Activated CD4-positive, alpha-beta T cell treated with anti-CD3 and anti-CD28 coated beads, Interleukin-2, amount 10 ng/mL, durations not matched to agents 24 days and 14 days (primary cell): ENCODE measurements at places on chromosomes 2 and 18.

GRCh38 chr2:200649724-200650123 lies 63.9 kb downstream of the AOX1 start:
- DNase-seq: no peak

DNA sequence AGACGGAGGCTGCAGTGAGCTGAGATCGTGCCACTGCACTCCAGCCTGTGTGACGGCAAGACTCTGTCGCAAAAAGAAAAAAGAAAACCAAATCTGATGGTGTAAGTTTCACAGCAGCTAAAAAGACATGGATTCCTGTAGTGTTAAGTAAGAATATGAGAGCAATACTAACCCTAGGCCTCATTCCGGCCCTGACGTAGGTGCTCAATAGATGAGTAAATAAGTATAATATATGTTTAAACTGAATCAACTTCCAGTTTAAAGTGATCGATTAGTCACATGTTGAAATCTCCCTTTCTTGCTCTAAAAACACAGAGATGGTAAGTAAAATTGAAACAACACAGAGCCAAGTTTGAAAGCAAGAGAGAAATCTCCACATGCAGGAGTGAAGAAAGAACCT lies 8.0 kb downstream of the ME2 start:
- DNase-seq: no peak

DNA sequence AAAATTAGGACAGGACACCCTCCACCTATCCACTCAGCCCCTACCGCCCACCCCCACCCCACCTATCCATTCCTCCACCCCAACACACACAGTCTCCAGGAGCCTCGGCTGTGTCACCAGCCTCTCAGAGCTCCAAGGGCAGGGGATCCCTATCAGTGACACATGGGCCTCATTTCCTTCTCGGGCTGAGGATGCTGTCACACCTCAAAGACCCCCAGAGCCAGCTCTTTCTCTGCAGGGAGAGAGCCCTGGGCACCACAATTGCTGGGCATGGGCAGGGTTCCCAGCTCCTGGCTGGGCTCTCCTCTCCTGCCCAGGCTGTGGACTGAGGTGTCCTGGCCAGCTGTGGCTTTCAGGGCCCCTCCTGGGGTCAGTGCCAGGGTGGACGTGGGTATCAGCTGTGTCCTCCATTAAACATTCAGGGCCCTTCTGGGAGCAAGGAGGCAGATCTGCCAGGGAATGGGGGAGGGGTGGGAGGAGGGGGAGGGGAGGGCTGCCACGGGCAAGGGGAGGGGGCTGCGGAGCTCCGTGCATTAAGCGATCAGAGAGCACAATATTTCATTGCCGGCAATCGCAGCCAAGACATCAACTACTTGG lies 14.3 kb upstream of the ECEL1 start:
- no peak for DNase-seq

DNA sequence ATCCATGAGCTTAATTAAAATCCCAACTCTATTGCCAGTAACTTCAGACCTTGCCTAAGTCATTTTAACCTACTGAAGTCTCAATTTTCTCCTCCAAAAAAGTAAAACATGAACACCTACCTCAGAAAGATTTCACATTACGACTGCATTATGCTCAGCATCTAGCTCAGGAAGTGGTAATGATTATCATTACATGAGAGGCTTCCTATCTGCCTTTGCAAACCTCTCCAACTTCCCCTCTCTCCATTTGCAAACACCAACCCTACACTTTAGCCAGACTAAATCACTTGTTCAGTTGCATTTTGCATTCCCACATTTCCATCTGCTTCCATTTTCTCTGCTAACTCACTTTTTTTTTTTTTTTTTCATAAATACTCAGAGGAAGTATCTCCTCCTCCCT lies 6.8 kb downstream of the SLC38A11 start:
- DNase-seq: no peak

- no peak for DNase-seq
Measured at GRCh38 chr2:71646028-71646427, 192.7 kb downstream of the DYSF start.

- DNase-seq: no peak
Measured at GRCh38 chr2:175039031-175039430, 33.9 kb upstream of the CHN1 start.

DNA sequence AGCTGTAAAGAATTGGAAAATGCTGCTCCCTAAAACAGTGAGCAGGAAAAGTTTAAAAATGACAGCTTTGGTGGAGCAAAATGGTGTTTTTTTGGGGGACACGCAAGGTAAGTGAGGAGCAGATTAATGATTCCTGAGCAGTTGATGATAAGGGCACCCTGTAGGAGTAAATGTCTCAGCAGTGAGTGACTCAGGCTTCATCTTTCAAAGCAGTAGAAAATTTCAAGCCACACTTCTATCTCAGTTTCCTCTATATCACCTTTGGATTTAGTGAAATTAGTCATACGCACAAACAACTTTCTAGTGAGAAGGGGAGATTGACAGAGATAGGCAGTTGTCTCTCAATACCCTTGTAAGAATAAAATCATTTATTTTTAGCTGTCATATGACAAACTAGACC lies 709.0 kb upstream of the FAM98A start:
- no peak for DNase-seq

GRCh38 chr2:128513961-128514283 lies 195.3 kb upstream of the HS6ST1 start:
- no peak for DNase-seq

DNA sequence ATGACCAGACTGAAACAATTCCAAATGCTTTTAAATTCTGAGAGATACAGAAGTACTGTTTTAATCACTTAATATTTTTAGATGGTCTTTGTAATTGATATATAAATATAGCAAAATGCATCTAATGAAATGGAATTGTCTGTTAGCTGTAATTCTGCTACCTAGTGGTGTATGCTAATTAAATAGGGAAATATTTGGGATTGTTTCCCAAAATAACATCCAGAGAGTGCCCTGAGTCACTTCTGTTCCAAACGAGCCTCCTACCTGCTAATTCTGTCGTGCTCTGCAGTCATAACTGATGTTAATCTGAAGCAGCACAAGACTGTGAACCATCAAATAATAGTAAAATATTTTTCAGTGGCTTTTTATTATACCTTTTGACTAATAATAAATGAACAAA lies 71.4 kb upstream of the NOSTRIN start:
- no peak for DNase-seq

GRCh38 chr2:47935071-47935470 lies 28.8 kb upstream of the FBXO11 start:
- no peak for DNase-seq

DNA sequence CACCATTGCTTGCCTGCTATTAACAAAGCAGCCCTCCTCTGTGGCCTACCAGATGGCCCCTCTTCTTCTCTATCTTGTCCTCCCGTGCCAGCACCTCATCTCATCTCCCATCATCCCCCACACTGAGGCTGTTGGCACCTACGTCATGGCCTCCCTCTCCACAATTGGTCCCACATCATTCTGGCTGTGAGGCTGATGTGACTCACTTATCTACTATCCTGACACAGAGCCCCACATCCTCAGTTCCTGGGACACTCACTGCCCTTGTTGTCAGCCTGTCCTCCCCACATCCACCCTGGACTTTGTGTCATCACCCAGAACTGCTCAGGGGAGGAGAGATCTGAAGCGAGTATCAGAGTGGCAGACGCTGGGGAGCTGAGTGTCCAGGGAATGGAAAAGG lies 102.9 kb downstream of the MRO start:
- DNase-seq: no peak

- no peak for DNase-seq
Measured at GRCh38 chr2:88658881-88659537, 31.7 kb upstream of the EIF2AK3 start.

DNA sequence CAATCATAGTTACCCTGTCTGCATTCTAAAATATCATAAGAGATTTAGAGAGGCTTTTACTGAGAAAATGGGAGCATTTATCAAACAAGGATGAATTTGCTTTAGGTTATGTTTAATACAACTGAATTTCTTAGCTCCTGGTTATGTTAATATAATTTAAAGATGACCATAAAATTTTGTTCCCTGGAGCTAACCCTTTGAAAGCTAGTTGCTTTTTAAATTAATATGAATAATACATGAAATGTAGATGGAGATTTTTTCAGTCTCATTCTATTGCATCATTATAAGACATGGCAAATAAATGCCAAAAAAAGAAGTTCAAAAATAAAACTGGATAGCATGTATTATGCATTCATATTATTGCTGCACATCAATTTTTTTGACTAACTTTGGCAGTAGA lies 344.1 kb upstream of the NXPH2 start:
- no peak for DNase-seq

- peak; percentile 96 for DNase-seq
Measured at GRCh38 chr2:11688222-11689069, 18.5 kb upstream of the NTSR2 start.

- no peak for DNase-seq
Measured at GRCh38 chr18:68177807-68178702, 536.9 kb downstream of the TMX3 start.

DNA sequence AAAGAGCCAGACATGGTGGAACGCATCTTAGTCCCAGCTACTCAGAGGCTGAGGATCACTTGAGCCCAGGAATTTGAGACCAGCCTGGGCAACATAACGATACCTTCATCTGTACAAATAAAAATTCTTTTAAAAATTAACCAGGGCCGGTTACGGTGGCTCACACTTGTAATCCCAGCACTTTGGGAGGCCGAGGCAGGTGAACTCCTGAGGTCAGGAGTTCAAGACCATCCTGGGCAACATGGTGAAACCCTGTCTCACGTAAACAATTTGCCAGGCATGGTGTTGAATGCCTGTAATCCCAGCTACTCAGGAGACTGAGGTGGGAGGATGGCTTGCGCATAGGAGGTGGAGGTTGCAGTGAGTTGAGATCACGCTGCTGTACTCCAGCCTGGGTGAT lies 25.8 kb upstream of the KCNG3 start:
- DNase-seq: no peak

- DNase-seq: no peak
Measured at GRCh38 chr2:164917296-164917903, 37.9 kb downstream of the SLC38A11 start.

DNA sequence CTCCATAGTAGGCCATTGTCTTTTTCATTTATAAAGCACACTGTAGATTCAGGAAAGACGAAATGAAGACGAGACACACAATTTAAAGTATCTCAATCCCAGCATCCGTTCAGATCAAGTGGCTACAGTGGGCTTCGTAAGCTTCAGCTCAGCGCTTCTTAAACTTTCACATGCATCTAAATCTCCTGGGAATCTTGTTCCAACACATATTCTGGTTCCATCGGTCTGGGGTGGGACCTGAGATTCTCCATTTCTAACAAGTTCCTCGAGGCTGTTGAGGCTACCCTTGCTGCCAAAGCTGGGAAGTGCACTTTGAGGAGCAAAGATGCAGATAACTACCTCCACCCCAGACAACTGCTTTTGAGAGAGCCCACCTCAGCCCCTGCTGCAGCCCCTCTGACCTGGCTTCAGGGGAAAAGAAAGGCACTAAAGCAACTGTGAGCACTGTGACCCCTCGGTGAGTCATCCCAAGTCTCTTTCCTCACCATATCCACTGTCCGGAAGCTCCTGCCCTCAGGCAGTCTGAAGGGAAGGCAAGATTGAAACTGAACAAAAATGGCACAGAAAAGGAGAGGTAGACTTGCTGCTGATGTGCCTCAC lies 201.1 kb upstream of the FBXO11 start:
- no peak for DNase-seq

DNA sequence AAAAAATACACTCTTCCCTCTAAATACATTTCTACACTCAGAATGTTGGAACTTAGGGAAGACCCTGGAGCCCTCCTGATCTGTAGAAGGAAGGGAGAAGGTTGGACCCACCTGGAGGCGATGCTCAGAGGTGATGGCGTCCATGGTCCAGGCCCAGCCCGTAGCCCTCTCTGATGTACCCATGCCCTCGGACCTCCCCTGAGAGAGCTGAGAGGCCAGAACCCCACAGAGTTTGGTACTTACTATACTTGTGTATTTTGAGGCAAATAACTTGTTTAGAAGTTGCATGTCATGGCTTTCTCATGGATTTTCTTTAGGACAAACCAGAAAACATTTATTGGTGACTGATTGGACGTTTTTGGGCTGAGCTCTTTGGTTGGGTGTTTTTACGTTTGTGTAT lies 10.5 kb downstream of the CTDP1 start:
- DNase-seq: no peak

DNA sequence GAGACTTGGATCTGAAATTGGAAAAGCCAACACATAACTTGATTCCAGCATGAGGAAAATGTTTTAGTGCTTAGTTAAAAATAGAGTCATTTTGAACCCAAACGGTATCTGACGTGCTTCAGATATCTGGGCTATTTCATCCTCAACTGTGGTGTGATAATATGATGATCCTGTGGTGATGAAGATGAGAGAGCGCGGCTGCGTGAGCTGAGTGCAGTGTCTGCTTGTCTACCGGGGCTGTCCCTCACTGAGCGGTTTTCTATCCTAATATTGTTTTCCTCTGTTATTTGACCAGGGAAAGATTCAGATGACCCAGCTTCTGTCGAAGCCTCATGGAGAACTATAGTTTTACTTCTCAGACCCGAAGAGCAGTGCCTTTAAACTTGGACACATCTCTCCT lies 5.8 kb downstream of the TWIST2 start:
- DNase-seq: no peak

DNA sequence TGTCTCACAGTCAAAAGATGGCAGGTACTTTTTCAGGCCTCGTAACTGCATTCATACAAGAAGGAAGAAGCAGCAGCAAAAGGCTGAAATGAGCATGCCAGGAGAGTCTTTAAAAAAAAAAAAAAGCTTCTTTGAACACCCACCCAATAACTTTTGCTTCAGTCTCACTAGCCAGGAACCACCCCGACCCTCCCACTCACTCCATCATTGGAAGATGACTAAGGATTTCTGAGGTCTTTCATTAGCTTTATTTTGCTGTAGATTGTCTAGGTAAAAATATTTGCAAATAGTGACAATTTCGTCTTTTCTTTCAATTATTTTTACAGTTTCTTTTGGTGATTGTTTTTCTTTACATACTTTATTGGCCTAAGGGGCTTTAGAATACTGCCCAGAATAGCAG lies 37.9 kb downstream of the RBBP8 start:
- no peak for DNase-seq

GRCh38 chr2:75007819-75008218 lies 49.4 kb downstream of the POLE4 start:
- no peak for DNase-seq

DNA sequence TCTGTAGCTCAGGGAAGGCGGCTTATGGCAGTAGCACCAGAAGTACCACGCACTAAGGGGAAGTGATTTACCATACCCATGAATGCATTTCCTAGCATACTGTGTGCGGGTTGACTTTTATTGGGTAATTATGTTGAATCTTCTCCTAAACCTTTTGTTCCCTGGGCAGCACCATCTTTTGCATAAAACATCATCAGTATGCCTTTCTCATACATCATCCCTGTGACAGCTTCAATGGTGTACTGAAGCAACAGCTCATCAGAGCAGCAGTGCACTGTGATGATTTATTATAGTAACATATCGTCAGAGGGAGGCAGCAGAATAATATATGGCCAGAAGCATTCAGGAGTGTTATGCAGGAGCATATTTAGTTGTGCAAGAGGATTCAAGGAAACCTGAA lies 204.9 kb downstream of the CDH7 start:
- no peak for DNase-seq
